ENCODE measurements at places on chromosomes 6 and 20. TPM values are rescaled to one million over a fixed set of nuclear protein-coding genes. Genes with fewer than 3 reads are reported as not detected.

- DNase-seq, result no peak
These were observed 23.6 kb downstream of the NSFL1C start for GRCh38 chr20:1443085-1443484.

DNA sequence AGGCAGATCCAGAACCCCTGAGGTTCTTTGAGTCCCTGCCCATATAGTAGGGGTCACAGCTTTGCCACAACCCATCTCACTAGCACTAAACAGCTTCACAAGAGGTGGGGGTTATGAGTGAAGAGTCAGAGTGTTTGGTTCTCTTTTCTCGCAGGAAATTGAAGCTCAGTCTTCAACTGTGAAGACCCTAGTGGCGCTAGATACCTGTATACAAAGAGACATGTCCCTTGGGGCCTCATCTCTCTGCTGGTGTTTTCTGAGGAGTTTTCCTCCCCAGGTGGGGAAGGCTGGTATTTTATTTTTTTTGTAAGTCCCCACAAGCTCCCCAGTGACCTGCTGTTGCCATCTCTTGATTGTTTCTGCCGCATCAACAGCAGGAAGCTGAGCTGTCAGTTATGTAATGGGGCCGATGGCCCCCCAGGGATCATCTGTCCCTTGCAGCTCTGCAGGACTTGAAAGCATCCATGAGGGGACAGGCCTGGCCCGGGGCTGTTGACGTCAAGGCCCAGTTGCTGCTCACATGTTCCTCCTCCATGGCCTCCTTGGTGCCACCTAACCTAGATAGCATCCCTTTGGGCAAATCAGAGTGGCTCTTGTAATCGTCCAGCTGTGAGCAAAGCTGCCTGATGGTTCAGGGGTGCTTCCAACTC is 23.1 kb downstream of the STK35 start:
- no peak for DNase-seq

GRCh38 chr6:12578751-12579150 is 137.8 kb upstream of the PHACTR1 start:
- DNase-seq, result no peak

The SLC2A10 gene
- total RNA-seq, result 9.2 TPM

DNA sequence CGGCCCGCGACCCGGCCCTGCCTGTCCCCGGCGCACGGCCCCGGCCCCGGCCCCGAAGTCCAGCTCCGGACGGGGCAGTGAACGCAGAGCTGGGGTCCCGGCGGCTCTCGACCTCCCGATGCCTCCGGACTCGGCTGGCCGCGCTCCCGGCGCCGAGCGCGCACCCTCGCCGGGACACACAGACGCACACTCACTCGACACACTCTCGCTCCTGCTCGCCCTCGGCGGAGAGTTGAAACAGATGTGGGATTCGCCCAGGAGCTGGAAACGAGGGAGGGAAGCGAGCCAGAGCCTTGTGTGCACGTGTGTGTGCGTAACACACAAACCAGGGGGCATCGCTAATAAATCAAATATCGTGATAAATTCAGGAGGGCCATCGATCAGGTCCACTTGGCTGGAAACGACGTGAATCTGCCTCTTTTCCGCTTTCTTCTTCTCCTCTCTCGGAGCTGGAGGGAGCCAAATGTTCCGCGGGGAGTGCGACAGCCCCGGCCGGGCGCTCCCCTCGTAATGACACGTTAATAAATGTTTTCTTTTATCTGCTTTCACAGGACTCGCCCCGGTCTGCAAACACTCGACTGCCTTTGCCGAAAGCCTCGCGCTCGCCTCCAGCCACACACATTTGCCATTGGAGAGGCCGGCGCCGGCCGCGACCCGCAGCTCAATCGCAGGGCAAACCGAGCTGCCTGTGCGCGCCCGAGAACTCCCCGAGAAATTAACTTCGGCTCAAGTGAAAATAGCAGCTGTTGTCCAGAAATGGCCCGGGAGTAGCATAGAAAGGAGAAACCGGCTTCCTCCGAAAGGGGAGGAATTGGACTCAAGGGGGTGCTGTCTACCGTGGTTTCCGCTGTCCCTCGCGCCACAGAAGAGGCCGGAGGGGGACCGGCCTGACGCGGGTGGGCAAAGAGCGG is 828 bp upstream of the SULF2 start:
- DNase-seq, result peak; percentile 88

DNA sequence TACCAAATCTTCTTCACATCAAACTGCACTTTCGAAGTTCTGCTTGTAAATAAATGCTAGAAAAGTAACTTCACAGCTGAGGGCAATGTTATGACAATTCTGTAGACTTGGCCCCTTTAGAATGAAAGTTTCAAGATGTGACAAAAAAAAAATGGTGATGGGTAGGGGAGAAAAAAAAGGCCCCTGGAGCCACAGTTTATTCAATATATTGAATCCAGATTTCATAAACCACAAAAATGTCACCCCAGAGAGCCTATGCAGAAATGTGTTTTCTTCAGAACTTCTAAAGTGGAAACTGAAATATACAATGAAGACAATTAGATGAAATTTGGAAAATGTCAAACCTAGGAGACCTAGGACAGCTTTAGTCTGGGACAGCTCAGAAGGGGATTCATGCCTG is 143.1 kb downstream of the EDN3 start:
- DNase-seq, result no peak

GRCh38 chr6:33688451-33689147 is 22.9 kb downstream of the UQCC2 start:
- no peak for DNase-seq

- no peak for DNase-seq
These were observed 48.0 kb downstream of the SYTL3 start for GRCh38 chr6:158697811-158698210.

DNA sequence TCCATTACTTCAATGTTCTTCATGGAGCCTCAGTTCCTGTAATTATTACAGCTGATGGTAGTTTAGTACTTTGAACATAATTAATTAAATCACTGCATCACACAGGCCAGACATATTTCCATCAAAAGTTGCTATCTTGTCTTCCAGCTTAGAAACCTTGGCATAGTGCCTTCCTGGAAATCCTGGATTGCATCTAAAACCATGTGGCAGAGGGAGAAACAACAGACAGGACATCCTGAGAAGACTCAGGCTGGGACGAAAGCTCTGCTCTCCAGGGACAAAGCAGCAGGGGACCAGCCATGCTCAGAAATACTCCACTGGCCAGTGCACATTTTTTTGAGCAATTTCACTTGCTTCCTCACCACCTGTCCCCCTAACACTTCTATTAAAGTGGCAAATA is 55.3 kb downstream of the TBX18 start:
- DNase-seq, result no peak

DNA sequence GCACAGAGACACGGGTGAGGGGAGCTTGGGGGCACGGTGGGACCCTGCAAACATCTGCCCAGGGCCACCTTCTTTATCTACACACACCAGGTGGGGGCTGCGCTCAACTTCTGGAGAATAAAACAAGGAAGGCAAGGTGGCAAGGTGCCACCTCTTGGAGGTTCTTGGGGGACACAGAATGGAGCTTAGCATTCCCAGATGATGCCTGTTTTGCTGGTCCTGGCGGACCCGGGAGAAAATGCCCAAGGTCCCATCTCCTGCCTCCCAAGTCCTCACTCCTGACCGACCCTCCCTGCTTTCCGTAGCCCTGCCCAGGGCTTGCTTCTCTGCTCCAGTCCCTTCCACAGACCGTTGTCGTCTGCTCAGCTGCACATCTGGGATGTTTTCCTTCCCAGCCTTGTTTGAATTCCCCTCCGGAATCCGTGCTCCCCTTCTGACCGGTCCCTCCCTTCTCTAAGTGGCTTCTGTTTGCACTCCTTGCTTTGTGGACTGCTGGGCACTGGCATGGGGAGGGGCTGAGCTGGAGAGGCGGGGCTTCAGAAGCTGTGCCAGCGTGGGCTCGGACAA is 13.1 kb downstream of the ITPR3 start:
- DNase-seq, result peak; percentile 63

The LY6G6D gene
- total RNA-seq, result 0.90 TPM

DNA sequence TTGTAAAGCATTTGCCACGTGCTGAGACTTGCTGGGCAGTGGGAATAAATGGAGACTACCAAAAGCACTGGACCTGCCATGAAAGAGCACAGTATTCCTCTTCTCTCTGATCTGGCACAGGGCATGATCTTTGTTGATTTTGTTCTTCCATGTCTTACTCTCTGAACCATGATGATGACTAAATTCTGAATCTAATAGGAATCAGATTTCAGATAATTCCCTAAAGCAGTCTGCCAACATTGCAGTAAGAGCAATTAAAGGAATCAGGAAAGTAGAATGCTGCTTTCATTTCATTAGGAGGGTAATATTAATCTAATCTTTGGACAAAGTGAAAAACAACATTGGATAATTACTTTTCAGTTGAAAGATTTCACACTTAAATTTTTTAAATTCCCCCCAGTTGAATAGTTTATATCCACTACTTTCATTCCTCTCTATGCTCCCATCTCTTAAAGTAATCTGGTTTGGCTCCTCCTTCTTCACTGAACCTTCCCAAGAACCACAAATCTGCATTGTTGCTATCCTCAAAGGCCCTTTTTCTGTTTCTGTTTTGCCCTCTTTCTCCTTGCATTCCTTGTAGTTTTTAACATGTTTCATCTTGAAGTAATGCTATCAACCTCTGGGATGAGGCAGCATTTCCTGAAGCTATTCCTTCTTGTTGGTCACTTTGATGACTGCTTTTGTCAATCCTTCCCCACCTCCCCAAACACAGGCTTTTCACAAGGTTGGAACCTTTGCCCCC is 243.2 kb upstream of the TENT5A start:
- no peak for DNase-seq

The VGLL2 gene
- not detected for total RNA-seq

GRCh38 chr6:15405129-15406068 is 159.5 kb downstream of the JARID2 start:
- no peak for DNase-seq

DNA sequence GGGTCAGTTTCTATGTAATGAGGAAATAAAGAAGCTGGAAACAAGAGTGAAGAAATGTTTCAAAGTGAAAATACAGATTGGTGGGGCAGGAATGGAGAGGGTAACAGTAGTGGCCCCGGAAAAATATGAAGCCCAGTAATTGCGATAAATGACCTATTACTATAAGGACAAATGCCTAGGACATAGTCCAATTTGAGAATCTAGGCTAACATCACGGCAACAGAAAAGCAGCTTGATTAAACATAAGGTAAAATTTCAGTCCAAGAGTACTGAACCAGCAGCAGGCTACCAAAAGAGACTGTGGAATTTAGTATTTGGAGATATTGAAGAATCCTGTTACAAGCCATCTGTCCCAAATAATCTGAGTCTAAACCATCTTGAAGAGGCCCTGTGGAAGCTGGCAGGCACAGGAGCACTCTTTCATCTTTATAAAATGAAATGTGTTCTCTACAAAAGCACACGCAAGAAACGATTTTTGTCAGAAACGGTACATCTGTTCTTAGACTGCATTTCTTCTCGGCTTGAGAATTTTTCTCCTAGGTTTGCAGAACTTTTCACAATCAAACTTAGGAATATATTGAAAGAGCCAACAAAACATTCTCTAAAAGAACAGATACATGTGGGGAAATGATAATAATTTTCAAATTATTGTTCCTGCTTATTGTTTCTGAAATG is 49.3 kb downstream of the ELOVL5 start:
- no peak for DNase-seq

GRCh38 chr6:129686941-129687627 is 22.9 kb downstream of the ARHGAP18 start:
- no peak for DNase-seq

DNA sequence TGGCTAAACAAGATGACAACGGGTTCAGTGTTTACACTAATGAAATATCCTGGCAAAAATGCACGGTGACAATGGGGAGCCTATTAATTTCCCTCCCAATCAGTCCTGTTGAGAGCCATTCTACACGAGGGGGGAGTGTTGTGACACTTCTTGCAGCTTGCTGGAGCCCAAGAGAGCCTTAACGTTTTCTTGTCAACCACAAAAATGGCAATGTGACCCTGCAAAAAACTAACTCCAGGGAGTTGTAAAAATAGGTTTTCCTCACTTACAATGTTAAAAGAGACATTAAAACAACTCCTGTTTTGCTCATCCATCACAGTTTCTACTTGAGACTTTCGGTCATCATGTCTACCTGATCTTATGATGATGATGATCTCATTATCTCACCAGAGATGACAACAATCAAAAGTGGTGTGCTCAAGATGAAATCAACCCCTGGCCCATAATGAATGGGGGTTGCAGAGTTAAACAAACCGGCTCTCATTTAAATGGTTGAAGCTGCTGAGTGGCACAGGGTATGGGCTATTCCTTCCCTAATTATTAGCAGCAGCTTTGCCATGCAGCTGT is 57.9 kb downstream of the GJA10 start:
- no peak for DNase-seq

The FLOT1 gene
- total RNA-seq, result 96.9 TPM

The POU3F2 gene
- total RNA-seq, result 8.8 TPM

DNA sequence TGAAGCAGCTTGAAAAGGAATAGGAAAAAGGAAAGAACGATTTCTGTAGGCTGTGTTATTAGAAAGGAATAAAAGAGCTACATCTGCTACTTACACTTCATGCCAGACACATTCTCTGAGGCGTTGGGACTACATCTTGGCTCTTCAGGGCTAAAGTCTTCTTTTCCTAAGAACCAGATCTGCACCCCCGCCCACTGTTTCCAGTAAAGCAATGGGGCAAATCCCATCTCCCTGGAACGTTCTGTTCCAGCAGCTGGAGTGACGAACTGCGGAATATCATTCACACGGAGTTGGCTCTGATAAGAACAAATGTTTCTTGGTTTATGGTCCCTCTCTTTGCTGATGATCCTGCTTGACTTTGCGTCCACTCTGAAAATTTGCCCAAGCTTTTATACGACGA is 26.9 kb downstream of the FAM50B start:
- DNase-seq, result no peak

- peak; percentile 59 for DNase-seq
These were observed 43.5 kb downstream of the NOL4L start for GRCh38 chr20:32541323-32542258.

DNA sequence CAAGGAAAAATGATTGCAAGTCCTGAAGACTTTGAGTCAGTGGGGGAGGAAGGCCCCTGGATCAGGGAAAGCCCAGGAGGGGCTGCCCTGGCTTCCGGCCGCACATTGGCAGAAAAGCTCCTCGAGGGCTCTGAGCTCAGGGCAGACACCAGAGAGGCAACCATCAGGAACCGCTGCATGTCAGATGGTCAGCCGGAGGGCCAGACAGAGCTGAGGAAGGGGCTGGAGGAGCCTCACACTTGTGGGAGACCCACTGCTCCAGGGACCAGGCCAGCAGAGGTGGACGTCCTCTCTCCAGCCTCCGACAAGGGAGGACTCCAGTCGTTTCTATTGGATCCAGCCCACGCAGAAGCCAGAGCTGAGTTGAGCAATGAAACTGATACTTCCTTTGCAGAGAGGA is 30.2 kb upstream of the AAR2 start:
- DNase-seq, result no peak

DNA sequence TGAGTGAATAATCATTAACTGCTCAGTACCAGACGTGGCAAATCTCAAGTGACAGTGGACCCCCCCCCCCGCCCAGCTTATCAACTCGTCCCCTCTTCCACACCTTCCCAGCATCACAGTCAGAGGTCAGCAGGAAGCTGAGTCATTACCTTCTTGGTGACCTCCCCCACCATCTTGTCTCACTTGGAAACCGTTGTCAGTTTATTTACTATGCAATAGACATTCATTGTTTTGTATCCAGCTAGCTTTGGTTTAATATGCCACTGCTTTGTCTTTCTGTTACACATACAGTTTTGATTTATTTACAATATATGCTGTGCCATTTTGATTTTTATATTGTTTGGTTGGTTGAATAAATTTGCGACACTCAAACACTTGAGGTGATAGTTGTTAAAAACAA is 158.1 kb downstream of the QKI start:
- no peak for DNase-seq

The PERP gene
- 35.4 TPM for total RNA-seq

The PHACTR1 gene
- total RNA-seq, result 6.1 TPM

The CASS4 gene
- total RNA-seq, result 0.09 TPM

Data from neural progenitor cell (in vitro differentiated cells).